ENCODE measurements at places on chromosomes 1 and 21.

DNA sequence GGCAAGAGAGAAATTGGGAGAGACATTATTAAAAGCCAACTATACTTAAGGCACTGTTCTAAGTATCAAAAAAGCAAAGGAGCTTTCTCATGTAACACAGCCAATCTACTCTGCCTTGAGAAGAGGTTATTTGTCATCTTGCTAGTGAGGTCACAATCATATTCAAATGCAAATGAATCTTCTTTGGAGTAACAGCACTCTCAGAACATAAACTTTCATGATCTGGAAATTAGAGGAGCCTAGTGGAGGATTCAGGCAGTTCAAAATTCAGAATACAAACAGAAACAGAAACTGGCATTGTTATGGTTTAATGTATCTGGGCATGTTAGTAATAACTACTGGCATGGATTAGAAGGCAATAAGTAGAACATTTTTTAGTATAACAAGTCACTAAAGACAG is 57.4 kb downstream of the ARID4B start:
- DNase-seq = peak; percentile 14

GRCh38 chr1:62912028-62912638 is 128.2 kb downstream of the ATG4C start:
- peak; percentile 11 for DNase-seq

GRCh38 chr1:240310226-240310925 is 218.7 kb downstream of the FMN2 start:
- DNase-seq = peak; percentile 88

DNA sequence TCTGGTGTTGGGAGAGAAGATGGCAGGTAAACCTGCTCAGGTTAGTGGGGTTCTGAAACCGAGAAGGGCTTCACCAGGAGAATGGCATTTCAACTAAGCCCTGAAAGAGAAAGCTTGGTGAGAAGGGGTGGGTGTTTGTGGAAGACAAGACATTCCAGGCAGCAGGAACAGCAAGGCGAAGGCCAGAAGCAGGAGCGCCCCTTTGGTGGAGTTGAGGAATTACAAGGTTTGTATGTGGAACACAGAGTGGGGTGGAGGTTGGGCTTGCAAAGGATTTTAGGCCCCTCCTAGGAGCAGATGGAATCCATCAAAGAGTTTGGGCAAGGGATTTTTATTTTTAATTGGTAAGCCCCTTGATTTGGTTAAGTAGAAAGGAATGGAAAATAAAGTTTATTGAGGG is 24.8 kb upstream of the ELOA start:
- DNase-seq = peak; percentile 55

DNA sequence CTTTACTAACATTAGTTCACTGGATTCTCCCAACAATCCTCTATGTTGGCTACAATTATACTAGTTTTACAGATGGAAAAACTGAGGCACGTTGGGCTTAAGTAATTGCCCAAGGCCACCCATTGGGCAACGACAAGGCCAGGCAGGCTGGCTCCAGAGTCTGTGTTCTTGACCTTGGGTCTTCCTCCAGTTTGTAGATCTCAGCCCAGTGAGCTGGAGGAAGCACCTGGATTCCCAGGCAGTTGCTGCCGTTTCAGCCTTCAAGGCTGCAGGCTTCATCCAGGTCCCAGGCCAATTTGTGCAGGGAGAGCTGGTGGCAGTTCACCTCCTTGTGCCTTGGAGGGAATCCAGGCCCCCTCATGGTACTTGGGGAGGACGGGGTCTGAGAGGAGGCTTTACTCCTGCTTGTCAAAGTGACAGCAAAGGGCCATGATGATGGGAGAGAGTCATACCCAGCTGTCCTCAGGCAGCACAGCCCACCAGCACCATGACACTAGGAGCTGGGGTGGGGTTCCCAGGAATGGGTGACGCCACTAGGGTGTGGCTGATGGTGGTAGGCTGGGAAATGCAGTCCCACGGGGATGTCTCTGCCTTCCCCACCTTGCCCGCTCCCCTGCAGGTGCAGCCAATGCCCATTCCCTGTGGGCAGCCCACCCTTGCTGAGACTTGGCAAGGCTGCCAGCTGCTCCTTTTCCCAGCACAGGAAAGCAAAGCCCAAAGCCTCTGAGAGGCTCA is 27.1 kb downstream of the PKP1 start:
- DNase-seq = no peak

- no peak for DNase-seq
Observed at GRCh38 chr1:233582439-233582838, 31.5 kb upstream of the KCNK1 start.

DNA sequence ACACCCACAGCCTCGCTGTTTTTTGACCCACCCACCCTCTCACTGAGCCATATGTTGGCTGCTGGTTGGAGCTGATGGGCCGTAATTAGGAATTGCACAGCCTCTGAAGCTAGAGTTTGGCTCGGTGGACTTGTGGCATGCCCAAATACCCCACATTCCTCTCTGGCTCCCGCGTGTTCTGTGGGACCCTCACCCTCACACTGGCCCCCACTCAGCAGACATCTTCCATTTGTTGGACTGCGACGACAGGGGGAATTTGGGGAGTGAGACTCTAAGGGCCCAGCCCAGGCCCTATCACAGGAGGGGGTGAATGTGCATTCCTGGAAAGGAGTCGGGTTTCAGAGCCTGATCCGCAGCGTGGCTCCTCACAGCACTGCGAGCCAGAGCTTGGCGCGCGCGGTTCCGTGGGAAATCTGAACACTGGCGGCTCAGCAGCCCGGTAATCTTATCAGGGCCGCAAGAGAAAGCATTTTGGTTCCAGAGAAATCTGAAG is 5.2 kb downstream of the RCSD1 start:
- no peak for DNase-seq

DNA sequence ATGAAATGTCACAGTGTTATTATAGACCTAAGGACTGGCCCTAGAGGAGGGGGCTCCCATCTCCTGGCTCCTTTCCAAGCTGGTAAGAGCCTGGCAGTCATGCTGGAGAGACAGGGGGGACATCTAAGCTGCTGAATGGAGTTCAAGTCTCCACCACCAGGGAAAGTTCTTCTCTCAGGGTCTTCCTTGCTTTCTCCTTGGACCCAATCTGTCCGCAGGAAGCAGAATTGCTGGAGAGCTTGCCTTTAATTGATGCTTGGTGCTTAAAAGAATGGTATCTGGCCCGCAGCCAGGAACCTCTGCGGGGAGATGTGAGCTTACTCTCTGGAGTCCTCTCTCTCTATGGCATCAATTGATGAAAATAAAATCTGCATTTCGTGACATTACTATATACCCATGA is 25.1 kb downstream of the IRF2BP2 start:
- peak; percentile 75 for DNase-seq

- DNase-seq = peak; percentile 79
Observed at GRCh38 chr21:32257962-32258785, 20.7 kb downstream of the MIS18A start.

- DNase-seq = peak; percentile 74
Observed at GRCh38 chr1:46442317-46443161, 47.1 kb upstream of the DMBX1 start.
